ENCODE measurements at places on chromosomes 6 and 20.

DNA sequence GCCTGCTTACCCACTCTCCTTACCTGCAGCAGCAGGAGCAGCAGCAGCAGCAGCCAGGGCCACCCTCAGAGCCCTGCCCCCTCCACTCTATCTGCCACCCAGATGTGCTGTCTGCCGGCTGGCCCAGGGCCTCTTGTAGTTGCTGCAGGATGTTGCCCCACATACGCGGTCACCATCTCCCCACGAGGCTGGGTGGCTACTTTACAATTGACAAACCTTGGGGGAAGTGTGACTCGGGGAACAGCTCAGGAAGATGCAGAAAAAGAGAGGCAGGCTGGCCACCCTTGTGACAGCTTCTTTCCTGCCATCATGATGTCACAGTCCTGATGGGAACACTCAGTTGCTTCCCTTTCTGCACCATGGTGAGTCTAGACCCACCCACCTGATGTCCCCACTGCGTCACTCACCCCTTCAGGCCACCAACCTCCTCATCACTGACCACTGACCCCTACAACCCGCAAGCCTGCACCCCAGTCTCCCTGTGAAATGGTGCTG is 14.5 kb downstream of the TREM1 start:
- H3K4me3 ChIP-seq: no peak overlapping the region
- H3K27me3 ChIP-seq: no peaks in the 10 kb centered on the region
- DNase-seq: peak; percentile 52
- no peak overlapping the region for H3K27ac ChIP-seq
- H3K4me1 ChIP-seq: no peaks in the 10 kb centered on the region

- H3K27me3 ChIP-seq: no peaks in the 10 kb centered on the region
- no peak for DNase-seq
- H3K4me1 ChIP-seq: no peaks in the 10 kb centered on the region
- H3K36me3 ChIP-seq: no peaks in the 10 kb centered on the region
- no peak overlapping the region for H3K4me3 ChIP-seq
- H3K27ac ChIP-seq: no peak overlapping the region
Measured at GRCh38 chr6:80592436-80592835, 486.0 kb downstream of the BCKDHB start.

- H3K27ac ChIP-seq: peak within 1 kb of the TSS; percentile 99
- H3K4me3 ChIP-seq: peak within 1 kb of the TSS; percentile 82
- no peaks in the 10 kb centered on the region for H3K36me3 ChIP-seq
Measured at GRCh38 chr6:142945049-142945445, at the start of gene HIVEP2. Gene HIVEP2, minus strand, starts transcription at chr6:142945176. Its CDS starts 170,438 bp downstream, at chr6:142774738.

GRCh38 chr6:7124636-7125035 is 16.9 kb downstream of the RREB1 start:
- no peaks in the 10 kb centered on the region for H3K27me3 ChIP-seq
- H3K4me3 ChIP-seq: no peak overlapping the region
- DNase-seq: no peak
- no peaks in the 10 kb centered on the region for H3K36me3 ChIP-seq
- H3K4me1 ChIP-seq: no peaks in the 10 kb centered on the region

DNA sequence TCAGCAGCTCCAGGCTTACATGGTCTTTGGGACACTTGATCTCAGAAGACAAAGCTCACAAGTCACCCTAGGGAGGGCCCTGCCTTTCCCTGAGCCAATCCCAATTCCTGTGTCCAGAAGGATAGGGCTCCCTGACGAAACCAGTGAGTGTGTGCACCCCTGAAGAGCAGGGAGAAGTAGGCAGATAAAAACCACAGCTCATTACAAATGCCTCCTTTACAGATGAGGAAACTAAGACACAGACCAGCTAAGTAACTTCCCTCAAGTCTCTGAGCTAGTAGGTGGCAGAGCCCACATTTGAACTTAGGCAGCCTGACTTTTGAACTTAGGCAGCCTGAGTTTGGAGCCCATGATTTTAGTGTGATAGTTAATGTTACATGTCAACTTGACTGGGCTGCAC is 6.7 kb upstream of the ZFAND3 start:
- H3K4me1 ChIP-seq: peaks cover 15% of the 10 kb centered on the region
- no peaks in the 10 kb centered on the region for H3K36me3 ChIP-seq
- H3K27ac ChIP-seq: no peak overlapping the region
- H3K27me3 ChIP-seq: no peaks in the 10 kb centered on the region
- no peak for DNase-seq

- H3K27me3 ChIP-seq: no peaks in the 10 kb centered on the region
- no peaks in the 10 kb centered on the region for H3K4me1 ChIP-seq
- H3K4me3 ChIP-seq: no peak overlapping the region
- no peak for DNase-seq
- H3K27ac ChIP-seq: no peak overlapping the region
Measured at GRCh38 chr6:51684603-51685002, 402.8 kb downstream of the PKHD1 start.

DNA sequence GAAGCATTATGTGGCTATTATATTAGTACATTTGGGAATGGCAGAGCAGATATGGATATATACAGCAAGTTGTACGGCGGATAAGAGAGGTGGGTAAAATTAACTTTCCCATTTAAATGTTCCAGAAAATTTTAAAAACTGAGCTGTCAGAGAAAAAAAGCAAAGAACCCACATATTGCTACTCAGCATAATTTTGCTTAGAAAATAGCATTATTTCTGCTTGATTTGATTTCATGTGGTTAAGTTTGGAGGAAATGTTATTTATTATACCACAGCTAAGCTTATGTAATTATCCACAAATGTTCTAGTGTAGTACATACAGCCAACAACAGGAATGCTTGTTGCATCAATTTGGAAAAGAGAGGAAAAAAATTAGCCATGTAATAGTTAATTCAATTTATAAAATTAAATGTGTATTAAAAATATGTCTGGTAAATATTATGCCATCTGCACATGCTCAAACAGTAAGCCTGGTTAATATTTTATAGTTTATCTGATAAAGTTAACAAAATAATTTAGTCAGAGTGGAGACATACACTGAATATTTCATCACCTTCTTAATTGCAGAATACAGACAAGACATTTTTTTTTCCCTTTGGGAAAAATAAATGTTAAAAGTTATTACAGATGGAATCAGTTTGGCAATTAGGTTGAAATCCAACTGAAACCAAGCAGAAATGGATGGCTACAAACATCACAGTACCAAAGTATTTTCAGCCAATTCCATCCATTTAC is 172.1 kb upstream of the ID4 start:
- no peak overlapping the region for H3K27ac ChIP-seq
- no peak for DNase-seq
- no peaks in the 10 kb centered on the region for H3K4me1 ChIP-seq
- no peaks in the 10 kb centered on the region for H3K27me3 ChIP-seq

DNA sequence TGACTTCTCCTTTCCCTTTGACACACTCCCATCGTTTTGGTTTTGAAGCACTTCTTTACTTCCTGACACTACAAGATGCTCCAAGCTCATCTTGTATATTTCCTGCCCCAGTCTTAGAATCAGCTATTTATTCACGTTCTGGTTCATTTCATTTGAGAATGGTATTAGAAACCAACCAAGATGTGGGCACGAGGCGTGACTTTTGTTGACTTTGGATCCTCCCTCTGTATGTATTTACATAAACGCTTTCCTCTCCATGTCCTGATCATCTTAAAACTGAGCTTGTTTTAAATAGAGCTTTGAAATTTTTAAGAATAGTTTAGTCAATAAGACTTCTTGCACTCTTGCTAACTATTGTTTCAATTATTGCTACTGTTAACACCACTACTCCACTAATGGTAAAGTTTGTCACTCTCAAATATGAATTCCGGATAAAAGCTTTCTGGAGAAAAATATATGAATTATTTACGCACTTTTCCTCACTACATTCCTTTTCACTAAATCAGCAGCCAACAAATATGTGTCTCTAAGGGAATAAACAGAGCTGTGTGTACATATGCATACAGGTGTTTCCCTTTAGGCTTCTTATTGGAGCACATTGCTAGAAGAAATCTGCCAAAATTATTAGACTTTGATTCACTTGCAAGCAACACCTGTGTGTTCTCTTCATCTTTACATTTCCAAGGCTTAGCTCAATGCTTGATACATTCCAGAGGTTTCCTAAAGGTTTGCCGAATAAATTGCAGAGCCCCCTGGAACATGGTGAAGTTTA is 77.3 kb upstream of the TMEM244 start:
- no peak for DNase-seq
- H3K4me1 ChIP-seq: no peaks in the 10 kb centered on the region
- no peaks in the 10 kb centered on the region for H3K36me3 ChIP-seq
- H3K27me3 ChIP-seq: no peaks in the 10 kb centered on the region
- H3K27ac ChIP-seq: no peak overlapping the region
